ENCODE measurements at places on chromosomes 12 and 14.

- no peak for DNase-seq
These were observed 78.9 kb upstream of the SLC38A2 start for GRCh38 chr12:46451276-46452021.

GRCh38 chr12:62332598-62332997 is 72.4 kb downstream of the USP15 start:
- no peak for DNase-seq

DNA sequence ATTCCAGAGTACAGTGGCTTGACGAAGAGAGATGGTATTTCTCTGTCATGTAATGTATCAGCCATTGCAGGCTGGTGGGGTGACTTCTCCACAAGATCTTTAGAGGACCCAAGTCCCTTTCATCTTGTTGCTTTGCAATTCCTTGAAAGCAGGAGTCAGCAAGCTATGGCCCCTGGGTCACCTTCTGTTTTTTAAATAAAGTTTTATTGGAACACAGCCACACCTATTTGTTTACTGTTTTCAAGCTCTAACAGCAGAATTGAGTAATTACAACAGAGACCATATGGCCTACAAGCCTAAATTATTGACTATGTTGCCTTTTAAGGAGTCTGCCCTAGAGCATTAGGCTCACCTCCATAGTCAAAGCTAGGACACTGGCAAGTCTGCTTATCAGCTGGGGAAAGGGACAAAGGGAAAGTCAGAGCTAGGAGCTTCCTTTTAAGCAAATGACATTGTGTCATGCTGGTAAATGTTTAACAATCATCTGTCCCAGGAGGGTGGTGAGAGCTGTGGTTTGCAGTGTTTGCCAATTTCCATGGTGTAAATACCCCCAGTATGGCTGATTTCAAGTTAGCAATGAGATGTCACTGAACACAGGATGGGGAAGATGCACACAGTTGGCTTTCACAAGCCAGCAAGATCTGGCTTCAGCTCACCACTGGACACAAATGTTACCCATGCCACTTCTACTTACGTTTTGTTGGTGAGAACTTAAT is 87.7 kb upstream of the PWP1 start:
- DNase-seq, result no peak

- no peak for DNase-seq
These were observed 364.7 kb downstream of the BCAT1 start for GRCh38 chr12:24584032-24584675.

GRCh38 chr12:52521568-52522266 is 1.5 kb upstream of the KRT5 start:
- no peak for DNase-seq

DNA sequence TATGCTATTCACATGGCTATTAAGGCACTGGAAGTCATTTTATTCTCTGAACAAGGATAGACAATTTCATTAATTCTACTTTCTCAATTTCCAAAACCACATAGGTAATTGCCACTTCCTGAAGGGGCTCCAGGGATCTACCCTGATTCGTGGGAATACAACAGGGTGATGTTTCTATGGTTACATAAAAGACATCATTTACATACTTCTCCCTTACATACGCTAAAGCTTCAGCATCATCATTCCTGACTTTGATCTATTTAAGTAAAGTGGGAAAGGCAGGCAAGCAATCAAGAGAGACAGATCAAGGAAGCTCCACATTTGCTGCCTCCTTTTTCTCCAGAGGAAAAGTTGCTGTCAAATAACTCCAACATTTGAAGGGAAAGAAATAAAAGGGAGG is 118.8 kb upstream of the SINHCAF start:
- DNase-seq, result no peak

DNA sequence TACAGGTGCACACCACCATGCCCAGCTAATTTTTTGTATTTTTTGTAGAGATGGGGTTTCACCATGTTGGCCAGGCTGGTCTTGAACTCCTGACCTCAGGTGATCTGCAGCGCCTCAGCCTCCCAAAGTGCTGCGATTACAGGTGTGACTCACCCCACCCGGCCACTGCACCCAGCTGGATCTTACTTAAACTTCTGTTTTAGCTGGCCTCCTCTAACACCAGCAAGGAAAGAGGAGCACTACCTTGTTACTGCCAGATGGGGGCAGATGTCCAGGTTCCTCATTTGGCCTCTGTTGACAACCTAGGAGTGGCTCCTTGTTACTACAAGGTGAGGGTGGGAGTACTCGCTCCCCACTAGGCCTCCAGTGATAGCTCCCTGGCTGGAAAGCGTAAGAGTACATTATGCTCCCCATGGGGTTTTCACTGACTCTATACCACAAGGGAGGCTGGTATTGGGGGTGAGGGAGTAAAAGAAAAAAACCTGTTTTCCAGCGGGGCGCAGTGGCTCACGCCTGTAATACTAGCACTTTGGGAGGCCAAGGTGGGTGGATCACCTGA is 13.2 kb upstream of the ARF6 start:
- DNase-seq, result no peak
